Sigmoid colon (tissue), 7 donors: ENCODE measurements at places on chromosomes 16 and 17. TPM values are rescaled to one million over a fixed set of nuclear protein-coding genes. Genes with fewer than 3 reads are reported as not detected.
A peak's percentile ranks its signal among the peaks of the same experiment; 100 is the strongest.

Gene CD300E
- total RNA-seq = 2.4 TPM

Gene NLGN2
- total RNA-seq = 7.6 TPM

Gene TMUB2
- 26.9 TPM for total RNA-seq

Gene FA2H
- total RNA-seq = not detected

Gene CCDC78
- total RNA-seq = not detected

Gene TEKT5
- 0.83 TPM for total RNA-seq

Gene ACSM2B
- total RNA-seq = 0.14 TPM

Gene CRHR1
- not detected for total RNA-seq

Gene KRTAP1-5
- total RNA-seq = not detected

DNA sequence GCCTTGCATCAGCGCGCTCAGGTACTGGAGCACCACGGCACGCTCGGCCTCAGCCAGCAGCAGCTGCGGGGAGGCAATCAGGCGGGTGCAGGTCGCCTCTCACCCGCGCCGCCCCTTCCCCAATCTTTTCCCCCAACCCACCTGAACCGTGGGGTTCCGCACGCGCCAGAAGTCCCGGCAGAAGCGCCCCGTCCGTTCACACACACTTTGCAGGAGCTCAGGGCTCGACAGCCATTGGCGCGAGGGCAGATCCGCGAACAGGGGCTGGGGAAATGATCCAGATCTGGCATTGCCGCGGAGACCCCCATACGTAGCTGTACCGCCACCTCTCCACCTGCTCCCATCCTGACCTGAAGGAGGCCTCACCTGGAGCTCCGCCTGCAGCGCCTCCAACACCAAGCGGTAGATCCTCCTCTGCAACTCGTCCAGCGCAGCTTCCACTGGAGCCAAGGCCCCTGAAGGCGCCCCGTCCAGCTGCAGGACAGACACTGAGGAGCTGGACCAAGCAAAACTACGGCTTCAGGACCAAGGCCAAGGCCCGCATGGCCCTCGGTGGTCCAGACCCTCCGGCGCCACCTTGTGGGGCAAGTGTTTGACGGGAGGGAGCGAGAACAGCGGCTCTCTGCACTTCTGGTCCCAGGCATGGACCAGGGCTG is 1.4 kb upstream of the MATCAP1 start:
- peak; percentile 96 for DNase-seq
- peak overlapping the region; percentile 94 for H3K27ac ChIP-seq
- H3K4me3 ChIP-seq = peak overlapping the region; percentile 73
- H3K27me3 ChIP-seq = no peaks in the 10 kb centered on the region

GRCh38 chr16:22278441-22279230 is 18.6 kb upstream of the POLR3E start:
- no peak for DNase-seq
- no peaks in the 10 kb centered on the region for H3K4me1 ChIP-seq
- no peak overlapping the region for H3K27ac ChIP-seq
- peaks cover 77% of the 10 kb centered on the region for H3K36me3 ChIP-seq

DNA sequence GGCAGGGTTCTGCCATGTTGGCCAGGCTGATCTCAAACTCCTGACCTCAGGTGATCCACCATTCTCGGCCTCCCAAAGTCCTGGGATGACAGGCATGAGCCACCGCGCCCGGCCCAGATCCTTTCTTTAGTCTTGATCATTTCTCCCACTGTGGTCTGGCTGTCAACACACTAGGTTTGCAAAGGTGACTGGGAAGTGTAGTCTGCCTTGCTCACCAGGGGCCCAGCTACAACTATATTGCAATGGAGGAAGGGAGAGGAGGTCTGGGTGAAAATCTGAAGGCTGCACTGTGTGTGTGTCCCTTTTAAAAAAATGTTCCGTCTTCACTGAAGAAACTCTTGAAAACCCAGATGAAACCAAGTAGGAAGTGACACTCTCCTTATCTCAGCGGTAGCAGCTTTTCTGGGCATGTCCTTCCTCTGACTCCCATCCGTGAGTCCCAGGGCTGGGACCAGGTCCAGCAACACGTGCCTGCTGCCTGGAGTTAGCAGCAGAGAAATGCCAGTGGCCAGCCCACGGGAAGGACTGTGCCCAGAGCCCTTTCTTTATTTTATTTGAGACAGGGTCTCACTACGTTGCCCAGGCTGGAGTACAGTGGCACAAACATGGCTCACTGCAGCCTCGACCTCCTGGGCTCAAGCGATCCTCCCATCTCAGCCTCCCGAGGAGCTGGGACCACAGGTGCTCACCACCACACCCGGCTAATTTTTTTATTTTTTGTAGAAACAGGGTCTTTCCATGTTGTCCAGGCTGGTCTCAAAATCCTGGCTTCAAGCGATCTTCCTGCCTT is 17.8 kb upstream of the KIF19 start:
- DNase-seq = no peak
- H3K4me1 ChIP-seq = no peaks in the 10 kb centered on the region
- no peak overlapping the region for H3K4me3 ChIP-seq
- H3K27ac ChIP-seq = no peak overlapping the region
- H3K36me3 ChIP-seq = no peaks in the 10 kb centered on the region

DNA sequence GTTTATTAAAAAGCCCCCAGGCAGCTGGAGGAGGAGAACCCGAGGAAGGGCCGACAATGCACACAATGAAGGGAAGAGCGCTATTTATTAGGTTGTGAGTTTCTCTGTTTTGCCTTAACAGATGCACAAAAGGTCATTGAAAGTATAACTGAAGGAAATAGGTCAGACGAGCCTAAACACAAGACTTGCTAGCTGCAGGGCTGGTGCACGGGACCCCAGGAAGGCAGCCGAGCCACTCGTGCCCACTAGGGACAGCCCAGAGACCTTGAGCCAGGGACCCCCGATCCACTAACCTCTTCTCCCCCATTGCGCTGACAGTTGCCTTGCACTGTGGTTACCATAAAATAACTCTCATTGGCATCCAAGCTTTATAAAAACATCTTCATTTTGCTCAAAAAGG is 11.3 kb downstream of the LITAFD start:
- no peaks in the 10 kb centered on the region for H3K4me1 ChIP-seq
- no peaks in the 10 kb centered on the region for H3K27me3 ChIP-seq
- no peak overlapping the region for H3K4me3 ChIP-seq
- peak; percentile 36 for DNase-seq
- H3K36me3 ChIP-seq = peaks cover 67% of the 10 kb centered on the region

- no peaks in the 10 kb centered on the region for H3K4me1 ChIP-seq
- DNase-seq = no peak
Measured at GRCh38 chr16:65212791-65213190, 90.9 kb upstream of the CDH11 start.

DNA sequence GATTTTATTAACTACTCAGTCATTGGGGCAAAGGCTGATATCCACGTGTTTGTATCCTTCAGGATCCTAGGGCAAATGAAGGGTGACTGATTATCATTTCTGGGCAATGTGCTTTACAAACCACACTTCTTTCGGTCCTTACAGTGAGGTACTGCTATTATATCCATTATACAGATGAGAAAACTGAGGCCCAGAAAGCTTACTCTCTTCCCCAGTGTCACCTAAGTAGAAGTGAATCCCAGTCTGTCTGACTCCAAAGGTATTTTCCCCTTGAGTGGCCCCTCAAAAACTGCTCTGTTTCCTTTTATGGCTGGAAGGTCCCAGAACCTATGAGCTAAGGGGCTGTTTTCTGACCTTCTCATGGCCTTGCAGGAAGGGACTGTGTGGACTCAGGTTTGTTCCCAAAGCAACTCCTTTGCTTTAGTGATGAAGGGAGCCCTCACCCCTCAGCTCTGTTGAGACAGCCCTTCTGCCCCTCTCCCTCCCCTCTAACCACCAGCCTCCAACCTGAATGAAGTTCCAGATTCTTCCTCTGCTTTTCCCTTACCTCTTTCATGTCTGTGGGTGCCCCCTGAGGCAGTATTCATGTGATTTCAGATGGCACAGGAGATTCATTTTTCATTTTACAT is 27.4 kb upstream of the ADGRG1 start:
- H3K27me3 ChIP-seq = peaks cover 5% of the 10 kb centered on the region
- no peak overlapping the region for H3K4me3 ChIP-seq
- DNase-seq = peak; percentile 7
- H3K36me3 ChIP-seq = no peaks in the 10 kb centered on the region
- no peaks in the 10 kb centered on the region for H3K4me1 ChIP-seq
- H3K27ac ChIP-seq = no peak overlapping the region

- no peaks in the 10 kb centered on the region for H3K4me1 ChIP-seq
- no peaks in the 10 kb centered on the region for H3K36me3 ChIP-seq
- DNase-seq = no peak
- no peak overlapping the region for H3K27ac ChIP-seq
Measured at GRCh38 chr16:56824331-56824730, 40.7 kb upstream of the SLC12A3 start.

- no peaks in the 10 kb centered on the region for H3K27me3 ChIP-seq
- H3K27ac ChIP-seq = peak overlapping the region; percentile 43
- no peak for DNase-seq
- no peaks in the 10 kb centered on the region for H3K36me3 ChIP-seq
Measured at GRCh38 chr17:69434164-69434579, 19.7 kb downstream of the MAP2K6 start.

- no peak overlapping the region for H3K4me3 ChIP-seq
- no peak overlapping the region for H3K27ac ChIP-seq
- H3K27me3 ChIP-seq = no peaks in the 10 kb centered on the region
- H3K4me1 ChIP-seq = peaks cover 4% of the 10 kb centered on the region
- H3K36me3 ChIP-seq = peaks cover 7% of the 10 kb centered on the region
Measured at GRCh38 chr17:43874293-43874692, 27.3 kb downstream of the CD300LG start.

DNA sequence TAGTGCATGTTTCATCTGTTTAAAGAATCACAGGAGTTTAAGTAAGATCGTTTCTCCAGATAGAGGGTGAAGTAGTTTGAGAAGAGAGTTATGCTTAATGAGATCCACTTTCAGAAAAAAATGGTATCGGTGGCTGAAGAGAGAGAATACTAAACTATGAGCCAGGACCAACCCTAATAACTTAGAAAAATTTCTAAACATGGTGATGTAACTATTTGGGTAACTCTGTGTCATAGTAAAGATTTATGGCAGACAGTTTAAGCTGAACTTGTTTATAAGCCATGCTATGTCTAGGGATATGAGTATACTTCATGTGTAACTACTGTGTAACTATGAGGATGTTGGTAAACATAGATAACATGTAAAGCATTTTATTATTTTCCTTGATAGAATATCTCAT is 489.5 kb downstream of the KCNJ2 start:
- H3K4me3 ChIP-seq = no peak overlapping the region
- DNase-seq = no peak
- no peaks in the 10 kb centered on the region for H3K36me3 ChIP-seq
- H3K27ac ChIP-seq = no peak overlapping the region
- no peaks in the 10 kb centered on the region for H3K27me3 ChIP-seq

DNA sequence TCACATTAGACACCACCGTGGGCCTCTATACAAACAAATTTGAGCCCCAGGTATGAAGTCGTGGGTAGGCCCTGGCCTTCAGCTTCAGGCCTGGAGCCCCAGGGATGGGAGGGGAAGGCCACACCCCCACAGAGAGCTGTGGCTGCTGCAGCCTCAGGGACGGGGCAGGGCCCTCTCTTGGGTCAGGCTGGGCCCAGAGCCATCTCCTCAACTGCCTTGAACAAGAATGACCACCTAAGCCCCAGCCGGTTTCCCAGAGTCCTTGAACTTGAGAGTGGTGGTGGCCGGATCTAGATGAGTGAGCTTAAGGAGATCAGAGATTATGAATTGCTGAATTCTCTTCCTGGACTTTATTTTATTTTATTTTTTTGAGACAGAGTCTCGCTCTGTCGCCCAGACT is 18.6 kb downstream of the SCNN1B start:
- H3K4me3 ChIP-seq = no peak overlapping the region
- no peaks in the 10 kb centered on the region for H3K36me3 ChIP-seq
- H3K27me3 ChIP-seq = no peaks in the 10 kb centered on the region
- DNase-seq = peak; percentile 10
- peaks cover 19% of the 10 kb centered on the region for H3K4me1 ChIP-seq

DNA sequence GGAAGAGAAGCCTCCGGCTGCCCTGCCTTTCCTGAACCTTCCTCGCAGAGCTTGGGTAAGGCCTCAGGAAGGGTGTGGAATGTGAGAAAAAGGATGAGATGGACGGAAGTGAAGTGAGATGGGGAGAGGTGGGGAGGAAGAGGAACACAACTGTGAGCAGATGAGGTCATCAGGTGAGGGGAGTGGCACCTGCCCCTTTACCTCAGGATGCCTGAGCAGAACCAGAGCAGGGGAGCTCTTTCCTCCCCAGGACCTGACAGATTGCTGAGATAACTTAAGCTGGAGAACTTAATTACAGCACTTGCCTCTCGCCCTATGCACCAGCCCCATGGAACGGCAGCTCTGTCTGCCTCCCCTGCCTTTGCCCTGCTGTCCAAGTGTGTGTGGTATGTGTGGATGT is 29.8 kb downstream of the TMEM132E start:
- H3K27ac ChIP-seq = no peak overlapping the region
- no peaks in the 10 kb centered on the region for H3K4me1 ChIP-seq
- DNase-seq = no peak
- no peak overlapping the region for H3K4me3 ChIP-seq
- H3K36me3 ChIP-seq = no peaks in the 10 kb centered on the region

- H3K27ac ChIP-seq = peak overlapping the region; percentile 98
- peaks cover 4% of the 10 kb centered on the region for H3K36me3 ChIP-seq
- H3K27me3 ChIP-seq = no peaks in the 10 kb centered on the region
- H3K4me3 ChIP-seq = peak overlapping the region; percentile 24
- peak; percentile 91 for DNase-seq
- peaks cover 37% of the 10 kb centered on the region for H3K4me1 ChIP-seq
Measured at GRCh38 chr17:45170931-45171337, 9.3 kb downstream of the HEXIM2 start.

GRCh38 chr16:83908798-83909197 is 9.9 kb downstream of the MLYCD start:
- no peak overlapping the region for H3K4me3 ChIP-seq
- H3K36me3 ChIP-seq = peaks cover 24% of the 10 kb centered on the region
- no peak overlapping the region for H3K27ac ChIP-seq
- DNase-seq = peak; percentile 38
- H3K4me1 ChIP-seq = no peaks in the 10 kb centered on the region
- H3K27me3 ChIP-seq = no peaks in the 10 kb centered on the region

GRCh38 chr17:13367154-13367553 is 234.6 kb downstream of the HS3ST3A1 start:
- H3K36me3 ChIP-seq = no peaks in the 10 kb centered on the region
- H3K27me3 ChIP-seq = no peaks in the 10 kb centered on the region
- H3K4me3 ChIP-seq = no peak overlapping the region
- H3K27ac ChIP-seq = no peak overlapping the region
- no peak for DNase-seq

GRCh38 chr17:31488264-31488981 is 96.9 kb downstream of the RAB11FIP4 start:
- H3K27me3 ChIP-seq = peaks cover 56% of the 10 kb centered on the region
- H3K36me3 ChIP-seq = no peaks in the 10 kb centered on the region
- peak overlapping the region; percentile 57 for H3K4me3 ChIP-seq
- H3K27ac ChIP-seq = no peak overlapping the region
- H3K4me1 ChIP-seq = peaks cover 21% of the 10 kb centered on the region

DNA sequence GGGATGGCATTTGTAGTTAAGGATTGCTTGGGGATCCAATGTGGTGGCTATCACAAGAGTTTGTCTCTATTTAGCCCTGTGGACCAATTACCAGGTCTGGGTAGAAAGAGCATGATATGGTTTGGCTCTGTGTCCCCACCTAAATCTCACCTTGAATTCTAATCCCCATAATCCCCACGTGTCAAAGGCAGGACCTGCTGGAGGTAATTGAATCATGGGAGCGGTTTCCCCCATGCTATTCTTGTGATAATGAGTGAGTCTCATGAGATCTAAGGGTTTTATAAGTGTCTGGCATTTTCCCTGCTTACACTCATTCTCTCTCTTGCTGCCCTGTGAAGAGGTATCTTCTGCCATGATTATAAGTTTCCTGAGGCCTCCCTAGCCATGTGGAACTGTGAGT is 86.4 kb upstream of the HS3ST4 start:
- no peak overlapping the region for H3K27ac ChIP-seq
- no peaks in the 10 kb centered on the region for H3K4me1 ChIP-seq
- no peak for DNase-seq
- no peak overlapping the region for H3K4me3 ChIP-seq
- H3K27me3 ChIP-seq = no peaks in the 10 kb centered on the region
